ENCODE measurements at places on chromosomes 3 and 15.

GRCh38 chr3:72728329-72728889, 119.8 kb downstream of the SHQ1 start:
- no peak for DNase-seq

GRCh38 chr3:58241306-58242044, 3.9 kb downstream of the ABHD6 start:
- DNase-seq = no peak

GRCh38 chr3:16477521-16477920, 36.0 kb downstream of the RFTN1 start:
- DNase-seq = no peak

- DNase-seq = no peak
Measured at GRCh38 chr3:50592568-50592967, 19.0 kb downstream of the CISH start.

- no peak for DNase-seq
Measured at GRCh38 chr3:87320756-87321626, 44.6 kb upstream of the POU1F1 start.

DNA sequence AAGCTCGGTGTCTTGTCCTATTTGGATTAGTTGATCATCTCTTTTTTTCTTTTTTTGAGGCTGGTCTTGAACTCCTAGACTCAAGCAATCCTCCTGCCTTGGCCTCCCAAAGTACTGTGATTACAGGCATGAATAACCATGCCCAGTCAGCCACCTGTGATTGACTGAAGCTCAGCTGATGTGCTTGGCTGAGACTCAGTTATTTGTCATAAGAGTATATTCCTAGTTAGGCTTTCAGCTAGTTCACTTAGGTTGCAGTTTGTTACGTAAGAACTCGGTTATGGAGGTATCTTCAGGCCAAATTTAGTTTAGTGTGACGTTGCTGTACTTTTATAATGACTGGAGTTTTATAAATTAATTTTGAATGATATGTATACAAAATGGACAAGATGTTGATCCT, 365.0 kb downstream of the SV2B start:
- no peak for DNase-seq

- no peak for DNase-seq
Measured at GRCh38 chr3:98741121-98741716, 21.9 kb upstream of the ST3GAL6 start.

DNA sequence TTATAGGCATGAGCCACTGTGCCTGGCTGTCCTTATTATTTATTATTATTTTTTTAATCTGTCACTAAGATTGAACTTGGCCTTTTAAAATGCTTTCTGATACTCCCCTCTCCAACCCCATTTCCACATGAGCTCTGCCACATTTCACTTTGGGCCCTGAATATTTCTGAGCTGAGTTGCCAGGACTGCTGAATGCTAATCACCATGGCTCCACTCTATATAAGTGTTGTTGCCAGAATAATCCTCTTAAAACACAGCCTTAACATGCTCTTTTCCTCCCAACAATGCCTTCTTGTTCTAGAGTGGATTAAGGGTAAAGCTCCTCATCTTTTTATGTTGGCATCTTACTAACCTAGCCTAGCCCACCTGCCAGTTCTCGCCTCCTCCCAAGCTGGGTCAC, 124.4 kb downstream of the PDZRN3 start:
- DNase-seq = no peak

DNA sequence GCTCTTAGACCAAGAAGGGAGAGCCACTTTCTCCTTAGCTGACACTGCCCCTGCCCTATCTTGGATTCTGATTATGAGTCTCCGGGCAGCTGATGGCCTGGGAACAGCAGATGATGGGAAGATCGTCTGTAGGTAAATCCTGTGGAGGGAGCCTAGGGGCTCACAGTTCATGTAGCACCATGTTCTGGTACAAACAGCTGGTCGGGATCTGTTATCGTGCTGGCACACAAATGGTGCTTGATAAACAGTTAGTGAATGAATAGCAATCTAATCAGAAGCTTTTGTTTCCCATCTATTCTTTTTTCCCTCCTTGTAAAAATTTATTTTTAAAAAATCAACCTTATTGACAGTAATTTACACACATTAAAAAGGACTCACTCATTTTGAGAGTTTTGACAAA, 26.8 kb downstream of the CDCP1 start:
- no peak for DNase-seq

DNA sequence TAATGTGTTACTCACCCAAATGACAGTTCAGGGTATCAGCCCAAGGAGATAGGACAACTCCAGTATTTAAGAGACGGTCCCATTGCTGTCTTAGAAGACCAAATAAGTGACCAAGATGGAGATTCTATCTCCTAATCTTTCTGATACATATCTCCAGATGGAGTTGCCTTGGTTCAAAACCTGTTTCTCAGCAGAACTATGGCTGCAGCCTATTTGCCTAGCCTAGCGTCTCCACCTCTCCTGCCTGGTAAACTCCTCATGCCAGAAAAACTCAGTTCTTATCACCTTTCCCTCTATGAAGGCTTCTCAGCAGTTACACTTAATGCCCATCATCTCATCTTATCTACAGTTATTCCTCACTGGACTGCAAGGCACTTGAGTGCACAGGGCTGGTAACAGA, 1.2 kb upstream of the CSPG5 start:
- DNase-seq = no peak

GRCh38 chr3:167666563-167666962, 12.8 kb upstream of the WDR49 start:
- no peak for DNase-seq

GRCh38 chr3:145387211-145387610, 773.8 kb downstream of the PLOD2 start:
- DNase-seq = no peak

DNA sequence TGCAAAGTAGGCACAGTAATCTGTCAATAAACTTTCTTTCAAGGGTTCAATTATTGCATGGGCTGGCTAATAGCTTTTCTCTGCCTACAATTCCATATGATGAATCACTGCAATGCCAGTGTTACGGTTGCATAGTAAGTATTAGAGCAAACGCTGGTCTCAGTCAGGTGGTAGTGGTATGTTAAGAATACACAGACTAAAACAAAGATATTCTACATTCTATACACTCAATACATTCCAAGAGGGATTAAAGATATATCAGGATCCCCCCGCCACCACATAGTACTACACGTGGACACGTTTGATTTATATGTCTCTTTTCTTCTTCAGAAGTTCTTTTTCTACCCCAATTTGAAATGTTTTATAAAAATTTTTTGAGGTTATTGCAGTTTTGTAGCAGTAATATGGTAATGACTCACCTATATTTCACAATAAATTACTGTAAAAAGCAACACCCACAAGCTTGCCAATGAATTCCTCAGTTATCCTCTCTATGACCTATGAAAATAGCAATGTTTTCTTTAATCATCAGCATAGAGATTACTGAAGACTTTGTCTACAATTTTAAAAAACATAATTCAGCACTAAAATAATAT, 68.2 kb downstream of the CD200R1L start:
- DNase-seq = no peak

GRCh38 chr3:20424086-20424485, 238.1 kb upstream of the SGO1 start:
- no peak for DNase-seq

- no peak for DNase-seq
Measured at GRCh38 chr3:56616478-56617006, 59.6 kb downstream of the CCDC66 start.

DNA sequence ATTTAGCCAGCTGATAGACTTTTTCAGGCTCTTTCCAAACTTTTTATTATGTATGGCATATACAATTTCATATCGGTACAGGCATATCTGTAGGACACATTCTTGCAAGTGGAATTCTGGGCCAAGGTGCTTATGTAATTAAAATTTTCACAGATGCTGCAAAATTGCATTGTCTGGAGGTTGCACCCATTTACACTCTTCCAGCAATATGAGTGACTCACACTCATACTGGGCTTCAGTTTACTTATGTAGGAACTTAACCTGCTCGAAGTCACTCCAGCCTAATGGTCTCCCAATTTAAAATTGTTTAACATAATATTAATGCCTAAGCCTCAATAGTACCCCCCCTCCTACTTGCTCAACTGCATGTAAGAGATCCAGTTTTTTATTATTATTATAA, 11.2 kb upstream of the SEC62 start:
- no peak for DNase-seq

- no peak for DNase-seq
Measured at GRCh38 chr3:24199300-24199699, 254.2 kb downstream of the NR1D2 start.

DNA sequence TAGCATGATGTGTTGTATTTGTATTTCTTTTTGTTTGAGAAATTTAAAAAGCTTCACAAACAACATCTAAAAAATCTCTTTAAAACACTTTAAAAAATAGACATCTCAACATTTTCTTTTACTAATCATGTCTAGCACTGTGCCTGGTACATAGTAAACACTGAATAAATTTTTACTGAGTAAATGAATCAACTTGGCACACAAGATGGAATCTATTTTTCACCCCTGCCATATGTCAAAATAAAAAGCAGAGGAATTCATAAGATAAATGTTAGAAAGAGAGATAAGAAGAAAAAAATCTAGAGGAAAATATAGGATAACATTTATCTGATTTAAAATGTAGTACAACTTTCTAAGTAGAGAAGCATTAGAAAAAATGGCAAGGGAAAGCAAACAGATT, 8.6 kb upstream of the GOLIM4 start:
- DNase-seq = no peak

DNA sequence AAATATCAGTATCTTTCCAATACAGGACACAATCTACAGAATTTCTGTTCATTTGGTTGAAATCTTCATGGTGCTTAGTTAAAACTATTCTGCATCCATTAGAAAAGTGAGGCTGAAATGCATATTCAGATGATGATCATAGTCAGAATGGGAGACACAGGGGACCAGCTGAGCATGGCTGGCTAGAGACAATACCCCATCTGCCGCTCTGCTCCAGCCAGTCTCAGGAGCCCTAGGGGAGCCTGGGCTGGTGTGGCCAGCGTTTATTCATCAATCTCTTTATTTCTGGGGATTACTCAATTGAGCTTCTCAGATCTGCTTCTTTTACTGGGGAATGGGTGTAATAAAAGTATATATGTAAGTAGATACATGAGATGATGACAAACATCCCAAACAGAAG, 470.9 kb upstream of the CDIN1 start:
- no peak for DNase-seq

DNA sequence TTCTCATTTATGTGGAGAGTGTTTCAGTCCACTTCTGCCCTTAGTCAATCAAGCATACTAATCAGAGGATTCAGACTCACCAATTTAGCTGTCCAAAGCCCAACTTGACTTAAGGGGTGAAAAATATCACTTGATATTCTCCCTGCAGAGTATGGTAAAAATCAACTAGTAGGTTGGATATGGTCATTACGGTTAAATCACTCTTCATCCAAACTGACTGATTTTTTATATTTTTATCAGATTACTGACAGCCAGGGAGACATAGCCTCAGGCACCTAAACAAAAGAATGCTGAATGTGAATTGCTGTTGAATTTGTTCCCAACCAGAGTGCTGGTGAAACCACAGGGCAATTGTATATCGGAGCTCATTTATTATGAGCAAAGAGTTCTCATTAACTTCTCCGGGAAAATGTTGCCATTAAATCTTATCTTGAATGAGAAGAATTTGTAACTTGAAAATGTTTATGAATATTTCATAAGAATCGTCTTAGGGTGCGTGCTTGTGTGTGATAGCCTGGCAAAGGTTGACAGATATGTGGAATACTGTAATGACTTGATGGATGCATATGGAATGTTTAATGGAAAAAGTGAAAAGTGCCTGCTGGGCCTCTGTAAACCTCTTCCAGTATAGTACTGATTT, 411.2 kb downstream of the NAALADL2 start:
- no peak for DNase-seq

DNA sequence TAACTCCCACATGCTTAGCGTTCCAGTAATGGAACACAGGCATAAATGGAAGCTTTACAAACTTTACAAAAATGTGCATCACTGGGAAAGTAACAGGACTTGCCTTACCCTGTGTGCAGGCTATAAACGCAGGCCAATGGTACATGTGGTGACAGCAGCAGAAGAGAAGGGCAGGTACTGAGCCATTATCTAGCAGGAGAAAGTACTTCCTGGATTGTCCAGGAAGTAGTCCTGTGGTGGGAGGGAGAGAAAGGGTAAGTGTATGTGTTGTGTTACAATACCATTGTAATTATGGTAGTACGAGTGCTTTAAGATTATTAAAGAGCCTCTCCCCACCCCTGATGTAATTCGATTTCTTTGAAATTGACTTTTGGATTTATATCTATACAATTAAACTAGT, 5.3 kb downstream of the ATP1B3 start:
- no peak for DNase-seq

GRCh38 chr3:182784542-182784941, 8.8 kb upstream of the ATP11B start:
- DNase-seq = no peak

DNA sequence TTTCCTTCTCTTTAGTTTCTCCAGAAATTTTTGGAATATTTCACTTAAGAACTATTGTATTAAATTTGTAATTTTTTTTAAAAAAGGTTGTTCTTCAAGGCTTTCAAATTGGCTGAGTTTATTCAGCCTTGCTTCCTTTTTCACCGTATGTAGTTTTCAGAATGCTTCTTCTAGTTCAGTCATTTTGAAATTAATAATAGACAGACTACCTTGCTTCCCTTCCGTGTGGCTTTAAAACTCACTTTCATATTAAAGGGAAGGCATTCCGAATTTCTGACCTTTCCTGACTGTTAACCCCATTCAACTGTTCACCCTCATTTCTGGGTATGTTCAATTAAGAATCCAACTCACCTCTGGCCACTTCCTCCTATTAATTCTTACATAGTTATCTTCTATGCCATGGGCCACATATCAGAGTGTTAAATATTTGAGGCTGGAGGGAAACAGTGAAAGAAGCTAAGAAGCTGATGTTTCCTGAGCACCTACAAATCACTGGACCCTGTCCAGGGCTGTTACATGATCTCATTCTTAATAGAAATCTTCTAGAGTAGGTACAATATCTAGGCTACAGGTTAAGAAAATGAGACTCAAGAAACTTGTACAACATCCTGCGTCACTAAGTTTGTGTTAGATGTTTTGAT, 237.5 kb downstream of the P3H2 start:
- no peak for DNase-seq

- no peak for DNase-seq
Measured at GRCh38 chr3:112333381-112334317, 693 bp downstream of the CD200 start.

GRCh38 chr15:62643572-62643971, 399.0 kb upstream of the TPM1 start:
- DNase-seq = no peak

- DNase-seq = no peak
Measured at GRCh38 chr15:93859176-93859575, 372.2 kb upstream of the MCTP2 start.

GRCh38 chr15:62240121-62241096, 75.3 kb upstream of the C2CD4B start:
- DNase-seq = no peak

Data from T follicular helper cell (primary cell).